ENCODE measurements at places on chromosomes 2 and 18.

GRCh38 chr2:151189125-151189524 lies 72.5 kb downstream of the RBM43 start:
- no peak for DNase-seq

DNA sequence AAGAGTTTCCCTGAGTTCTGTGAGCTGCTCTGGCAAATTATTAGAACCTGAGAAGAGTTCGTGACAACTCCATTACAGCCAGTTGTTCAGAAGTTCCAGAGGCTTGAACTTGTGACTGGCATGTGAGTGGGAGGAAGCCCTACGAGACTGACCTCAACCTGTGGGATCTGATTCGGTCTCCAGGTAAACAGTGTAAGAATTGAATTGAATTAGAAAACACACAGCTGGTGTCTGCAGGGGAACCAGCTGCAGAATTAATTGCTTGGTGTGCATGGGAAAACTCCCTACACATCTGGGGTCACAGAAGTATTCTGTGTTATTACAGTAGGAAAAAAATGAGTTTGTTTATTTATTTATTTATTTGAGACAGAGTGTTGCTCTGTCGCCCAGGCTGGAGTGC lies 14.0 kb upstream of the ITSN2 start:
- no peak for DNase-seq

GRCh38 chr18:42268186-42268725 lies 313.2 kb downstream of the PIK3C3 start:
- DNase-seq = no peak

DNA sequence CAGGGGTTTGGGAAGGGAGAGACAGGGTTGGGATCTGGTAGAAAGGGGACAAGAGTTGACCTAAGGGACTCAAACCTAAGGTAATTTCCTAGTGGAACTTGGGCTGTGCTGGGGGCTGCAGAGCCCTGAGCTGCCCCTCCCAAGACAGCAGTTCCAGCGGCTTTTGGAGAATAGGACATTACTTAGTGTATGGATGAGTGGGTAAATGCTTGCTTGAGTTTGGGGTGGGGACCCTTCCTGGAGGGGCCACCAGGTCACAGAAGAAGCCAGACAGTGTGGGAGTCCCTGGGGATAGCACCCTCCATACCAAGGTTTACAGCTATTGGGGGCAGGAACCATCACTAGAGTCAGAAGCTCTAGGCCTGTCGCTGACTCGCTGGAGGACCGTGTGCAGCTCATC lies 111.5 kb downstream of the CAPN13 start:
- DNase-seq = no peak

GRCh38 chr2:11473659-11474433 lies 7.9 kb upstream of the E2F6 start:
- DNase-seq = no peak

- peak; percentile 45 for DNase-seq
Measured at GRCh38 chr2:196758474-196759377, 40.8 kb downstream of the GTF3C3 start.

DNA sequence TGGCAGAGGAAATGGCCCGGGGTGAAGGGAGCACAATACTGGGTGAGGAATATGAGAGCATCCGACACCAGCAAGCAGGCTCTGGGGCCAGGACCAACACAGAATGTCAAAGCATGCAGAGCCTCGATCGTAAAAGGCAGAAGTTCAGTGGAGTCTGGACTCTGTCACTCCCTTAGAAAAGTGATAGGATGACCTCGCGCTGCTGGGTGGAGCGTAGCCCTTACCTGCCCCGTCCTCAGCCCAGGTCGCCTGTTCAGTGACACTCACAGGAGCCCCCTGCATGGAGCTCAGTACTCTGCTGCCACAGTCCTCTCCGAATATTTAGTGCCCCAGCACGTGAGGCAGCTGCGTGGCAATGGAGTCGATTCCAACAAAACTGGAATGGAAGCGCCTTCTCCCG lies 236.7 kb upstream of the MYT1L start:
- DNase-seq = no peak

DNA sequence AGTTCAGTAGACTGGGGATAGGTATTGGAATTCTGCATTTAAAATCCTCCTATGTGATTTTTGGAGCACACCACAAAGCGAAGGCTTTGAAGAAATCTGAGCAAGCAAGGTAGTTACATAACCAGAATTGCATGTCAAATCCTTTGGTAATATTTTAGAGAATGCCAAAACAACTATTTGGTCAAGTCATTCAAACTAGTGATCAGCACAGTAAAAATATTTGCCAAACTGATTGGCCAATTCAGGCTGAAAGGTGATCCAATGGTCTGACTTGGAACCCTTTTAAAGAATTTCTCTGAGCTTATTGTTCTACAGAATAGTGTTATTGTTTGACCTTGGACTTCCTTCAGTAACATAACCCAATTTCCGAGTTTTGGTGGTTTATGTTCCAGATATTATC lies 214.2 kb upstream of the ETAA1 start:
- DNase-seq = no peak

GRCh38 chr2:82226441-82226840 lies 1921.9 kb upstream of the LRRTM1 start:
- DNase-seq = no peak

- DNase-seq = no peak
Measured at GRCh38 chr18:58272209-58272608, 228.2 kb downstream of the NEDD4L start.

- DNase-seq = no peak
Measured at GRCh38 chr2:455015-455705, 167.3 kb upstream of the ALKAL2 start.

- no peak for DNase-seq
Measured at GRCh38 chr2:3430172-3430571, 50.7 kb downstream of the TRAPPC12 start.

DNA sequence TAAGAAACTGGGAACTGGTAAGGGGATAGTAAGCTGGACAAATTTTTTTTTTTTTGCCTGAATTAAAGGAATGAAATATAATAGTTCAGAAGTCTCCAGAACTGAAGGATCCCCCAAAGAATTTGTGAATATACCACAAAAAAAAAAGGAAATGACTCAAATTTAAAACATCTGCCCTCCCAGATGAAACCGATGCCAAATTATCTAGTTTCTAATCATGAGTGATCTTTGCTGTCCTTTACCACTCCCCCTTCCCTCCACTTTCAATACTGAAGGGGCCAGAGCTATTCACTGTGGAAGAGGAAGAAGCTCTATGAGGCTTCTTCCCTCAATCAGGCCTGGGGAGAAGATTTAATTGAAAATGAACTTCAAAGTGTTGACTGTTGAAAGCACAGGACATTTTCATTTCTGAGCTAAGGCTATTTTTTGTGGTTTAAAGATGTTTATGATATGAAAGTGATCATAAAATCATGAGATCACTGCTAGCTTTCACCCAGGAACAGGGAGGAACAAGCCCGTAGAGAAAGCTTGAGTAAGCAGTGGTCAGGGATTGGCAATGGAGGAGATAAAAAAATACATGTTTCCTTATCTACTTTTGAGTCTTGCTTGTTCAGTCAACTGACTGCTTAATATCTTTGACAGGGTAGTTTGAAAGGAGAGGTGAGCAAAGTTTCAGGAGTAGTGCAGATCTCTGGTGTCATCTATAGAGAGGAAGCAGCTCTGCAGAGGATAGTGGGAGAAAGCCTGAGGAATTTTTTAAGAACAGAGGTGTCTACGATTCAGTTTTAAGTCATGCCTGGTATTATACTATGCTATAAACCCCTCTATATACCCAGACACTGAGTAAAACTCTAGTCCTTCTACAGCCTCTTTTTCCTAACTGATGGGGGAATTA lies 409.5 kb upstream of the FIGN start:
- DNase-seq = no peak

- no peak for DNase-seq
Measured at GRCh38 chr2:213545481-213545880, 261.2 kb downstream of the SPAG16 start.

DNA sequence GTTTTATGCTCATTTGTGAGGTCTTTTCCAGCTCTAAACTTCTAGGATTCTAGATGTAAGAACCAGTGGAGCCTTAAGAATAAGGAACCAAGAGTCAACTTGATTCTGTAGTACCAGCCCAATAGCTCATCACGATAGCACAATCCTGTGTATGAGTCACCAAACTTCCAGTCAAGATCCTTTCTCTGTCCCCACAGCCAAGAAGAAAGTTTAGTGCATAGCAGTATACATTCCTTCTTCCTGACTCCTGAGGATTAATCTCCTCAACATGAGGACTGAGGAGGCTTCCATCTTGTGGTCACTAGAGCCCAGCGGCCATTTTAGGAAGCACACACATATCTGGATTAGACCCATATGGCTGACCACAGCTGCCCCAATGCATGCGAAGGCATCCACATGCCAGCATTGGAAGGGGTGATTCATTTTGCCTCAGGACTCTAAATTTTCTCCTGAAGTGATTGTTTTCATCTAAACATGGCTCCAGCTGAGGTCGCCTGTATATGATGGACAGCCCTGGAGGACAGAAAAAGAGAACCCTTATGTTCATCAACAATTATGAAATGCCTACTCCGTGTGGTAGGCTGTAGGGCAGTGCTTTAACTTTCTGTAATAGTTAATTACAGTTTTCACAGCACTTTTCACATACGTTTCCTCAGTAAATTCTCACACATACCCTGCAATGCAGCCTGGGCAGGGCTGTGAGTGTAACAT lies 53.5 kb downstream of the RASGRP3 start:
- peak; percentile 28 for DNase-seq

GRCh38 chr18:11994703-11995444 lies 13.6 kb downstream of the IMPA2 start:
- no peak for DNase-seq

- DNase-seq = no peak
Measured at GRCh38 chr18:80104364-80104779, 4.7 kb upstream of the ADNP2 start.

- no peak for DNase-seq
Measured at GRCh38 chr2:218776488-218776887, 5.5 kb upstream of the CYP27A1 start.

- DNase-seq = no peak
Measured at GRCh38 chr18:67926929-67927864, 410.7 kb upstream of the DSEL start.

DNA sequence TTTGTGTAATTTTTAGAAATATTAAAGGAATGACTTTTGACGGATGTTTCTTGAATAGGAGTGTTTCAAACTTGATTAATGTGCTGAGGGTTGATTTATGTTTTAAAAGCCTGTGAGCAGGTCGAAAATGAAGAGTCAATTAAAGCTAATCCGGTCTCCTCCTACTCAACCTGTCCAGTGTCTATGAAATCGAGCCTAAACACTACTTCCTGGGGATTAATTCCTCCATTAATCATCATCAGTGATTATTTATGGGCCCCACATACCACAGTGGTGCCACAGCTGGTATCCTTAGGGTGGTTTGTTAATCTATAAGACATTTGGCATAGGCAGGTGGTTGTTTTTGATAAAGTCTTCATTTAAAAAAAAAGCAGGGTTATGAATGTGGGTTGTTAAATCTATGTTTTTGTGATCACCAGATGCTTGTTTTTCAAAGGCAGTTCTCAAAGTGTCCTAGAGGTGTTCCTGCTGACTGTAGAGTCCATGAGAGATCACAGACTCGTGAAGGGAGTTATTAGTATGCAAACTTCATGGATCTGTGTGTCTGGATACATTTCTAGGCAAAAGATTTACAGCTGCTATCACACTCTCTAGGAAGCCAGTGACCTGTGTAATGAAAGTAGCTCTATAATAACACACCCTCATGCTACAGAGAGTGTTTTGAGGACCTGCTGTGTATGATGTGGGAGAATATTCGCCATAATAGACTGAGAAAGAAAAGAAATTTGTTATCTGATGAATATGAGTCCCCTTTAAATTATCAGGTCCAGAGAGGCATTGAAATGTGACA lies 308.6 kb downstream of the AKAIN1 start:
- DNase-seq = no peak

- DNase-seq = no peak
Measured at GRCh38 chr2:216082805-216083204, 1.1 kb downstream of the TMEM169 start.

- DNase-seq = no peak
Measured at GRCh38 chr18:434410-434809, 66.1 kb downstream of the COLEC12 start.

DNA sequence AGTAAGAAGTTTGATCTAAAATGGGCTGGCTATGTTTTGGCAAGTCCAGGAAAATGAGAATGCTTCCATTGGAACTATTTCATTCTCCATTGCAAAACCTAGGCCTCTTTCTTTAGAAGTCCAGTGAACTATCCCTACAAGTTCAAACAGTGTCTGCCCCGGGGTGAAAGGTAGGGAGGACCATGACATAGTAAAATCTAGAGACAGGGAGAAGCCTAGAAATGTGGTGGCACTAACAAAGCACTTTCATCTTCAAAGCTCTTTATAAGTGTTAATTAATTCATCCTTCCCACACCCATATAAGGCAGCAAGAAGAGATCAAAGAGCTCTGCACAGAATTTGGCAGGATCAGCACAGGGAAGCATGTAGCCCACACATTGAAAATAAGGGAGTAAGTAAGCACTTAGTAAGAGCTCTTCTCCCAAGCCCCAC lies 214.5 kb downstream of the IRS1 start:
- no peak for DNase-seq

DNA sequence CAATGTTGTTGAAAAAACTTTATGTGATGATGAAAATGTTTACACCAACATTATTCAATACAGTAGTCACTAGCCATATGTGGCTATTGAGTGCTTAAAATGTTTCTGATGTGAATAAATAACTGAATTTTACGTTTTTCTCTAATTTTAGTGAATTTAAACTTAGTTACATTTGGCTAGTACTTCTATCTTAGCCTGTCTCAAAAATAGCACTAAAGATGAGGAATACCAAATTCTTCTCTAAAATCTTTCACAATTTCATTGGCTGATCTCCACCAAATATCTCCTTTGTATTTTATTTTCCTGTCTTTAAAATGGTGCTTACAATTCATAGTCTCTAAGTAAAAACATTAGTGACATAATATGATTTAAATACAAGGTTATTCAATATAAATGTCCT lies 83.7 kb upstream of the RND3 start:
- no peak for DNase-seq

GRCh38 chr2:172843266-172843582 lies 107.6 kb downstream of the RAPGEF4 start:
- DNase-seq = no peak

DNA sequence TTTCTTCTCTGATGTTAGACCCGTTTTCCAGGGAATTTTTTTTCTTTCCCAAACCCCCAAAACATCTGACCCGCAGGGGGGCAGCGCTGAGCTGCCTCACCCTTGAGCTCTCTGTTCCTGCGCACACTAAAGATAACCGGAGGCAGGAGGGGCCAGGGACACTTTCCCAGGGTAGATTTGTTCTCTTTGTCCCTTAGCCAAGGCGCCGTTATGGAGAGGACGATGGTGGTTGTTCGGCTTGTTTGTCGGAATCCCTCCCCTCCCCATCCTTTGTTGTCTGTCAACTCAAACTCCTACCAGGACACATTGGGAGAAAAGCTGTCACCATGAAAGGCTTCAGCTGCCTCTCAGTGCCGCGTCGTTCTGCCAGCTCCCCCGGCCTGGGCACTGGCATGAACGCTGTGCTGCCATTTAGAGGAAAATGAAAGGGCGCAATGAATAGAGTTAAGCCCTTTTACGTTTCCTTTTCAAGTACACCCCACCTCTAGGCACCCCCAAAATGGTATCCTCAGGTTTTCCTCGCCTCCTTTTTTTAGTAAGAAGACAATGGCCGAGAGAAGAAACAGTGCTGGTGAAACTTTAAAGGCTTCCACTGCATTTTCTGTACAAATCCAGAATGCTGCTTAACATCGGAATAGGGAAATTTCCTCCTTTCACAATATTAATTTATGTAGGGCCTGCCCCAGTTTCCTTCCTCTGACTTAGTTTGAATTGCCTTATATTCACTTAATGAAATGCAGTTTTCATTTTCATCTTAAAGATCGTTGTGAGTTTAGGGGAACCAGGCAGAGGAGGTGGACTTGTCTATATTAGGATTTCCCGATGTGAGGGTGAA lies 62.1 kb downstream of the RND3 start:
- DNase-seq = peak; percentile 54
